ENCODE measurements at places on chromosomes 6 and 20. TPM values are rescaled to one million over a fixed set of nuclear protein-coding genes. Genes with fewer than 3 reads are reported as not detected.

The SMLR1 gene
- total RNA-seq: not detected

- no peaks in the 10 kb centered on the region for H3K36me3 ChIP-seq
- H3K27me3 ChIP-seq: no peaks in the 10 kb centered on the region
- no peaks in the 10 kb centered on the region for H3K4me1 ChIP-seq
- no peak overlapping the region for H3K4me3 ChIP-seq
Measured at GRCh38 chr6:112429226-112429625, 82.1 kb downstream of the RFPL4B start.

DNA sequence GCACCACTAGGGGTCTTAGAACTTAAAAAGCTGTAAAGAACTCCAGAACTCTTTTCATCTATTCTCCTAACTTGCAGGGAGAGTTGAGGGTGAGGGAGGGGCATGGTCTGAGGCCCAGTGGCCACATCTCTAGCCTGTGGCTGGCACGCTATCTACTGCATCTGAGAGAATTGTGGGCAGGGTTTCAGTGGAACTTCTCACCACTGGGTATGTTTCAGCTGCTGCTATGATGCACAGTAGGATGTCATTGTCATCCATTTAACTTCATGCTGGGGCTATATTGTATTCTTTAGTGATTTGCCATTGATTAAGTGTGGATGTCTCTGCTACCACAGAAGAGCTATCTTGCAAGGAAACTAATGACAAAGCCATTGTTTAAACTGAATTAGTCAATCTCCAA lies 4.5 kb downstream of the TMEM14A start:
- no peak overlapping the region for H3K4me3 ChIP-seq
- H3K27me3 ChIP-seq: no peaks in the 10 kb centered on the region
- DNase-seq: no peak
- no peak overlapping the region for H3K27ac ChIP-seq

DNA sequence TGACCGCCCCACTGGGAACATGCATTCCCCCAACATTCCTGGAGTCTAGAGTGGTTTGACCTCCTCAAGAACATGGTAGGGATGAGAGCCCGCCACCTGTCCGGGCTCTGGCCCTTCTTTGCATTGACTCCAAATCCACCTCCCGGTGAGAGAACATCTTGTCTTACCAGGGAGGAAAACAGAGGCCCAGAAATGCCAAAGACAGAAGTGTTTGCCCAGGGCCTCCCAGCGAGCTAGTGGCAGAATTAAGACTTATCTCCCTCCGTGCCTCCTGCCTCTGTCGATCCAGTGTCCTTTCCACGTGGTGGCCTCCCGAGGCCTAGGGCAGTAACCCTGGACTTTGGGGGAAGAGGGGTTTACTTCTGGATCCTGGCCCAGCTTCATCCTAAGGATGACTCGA lies 134.8 kb downstream of the JPH2 start:
- no peak overlapping the region for H3K27ac ChIP-seq
- no peak overlapping the region for H3K4me3 ChIP-seq
- no peaks in the 10 kb centered on the region for H3K27me3 ChIP-seq
- H3K36me3 ChIP-seq: no peaks in the 10 kb centered on the region
- no peak for DNase-seq

The ANGPT4 gene
- total RNA-seq: not detected

The CRIP3 gene
- total RNA-seq: 2.9 TPM

The TCP11 gene
- total RNA-seq: not detected

DNA sequence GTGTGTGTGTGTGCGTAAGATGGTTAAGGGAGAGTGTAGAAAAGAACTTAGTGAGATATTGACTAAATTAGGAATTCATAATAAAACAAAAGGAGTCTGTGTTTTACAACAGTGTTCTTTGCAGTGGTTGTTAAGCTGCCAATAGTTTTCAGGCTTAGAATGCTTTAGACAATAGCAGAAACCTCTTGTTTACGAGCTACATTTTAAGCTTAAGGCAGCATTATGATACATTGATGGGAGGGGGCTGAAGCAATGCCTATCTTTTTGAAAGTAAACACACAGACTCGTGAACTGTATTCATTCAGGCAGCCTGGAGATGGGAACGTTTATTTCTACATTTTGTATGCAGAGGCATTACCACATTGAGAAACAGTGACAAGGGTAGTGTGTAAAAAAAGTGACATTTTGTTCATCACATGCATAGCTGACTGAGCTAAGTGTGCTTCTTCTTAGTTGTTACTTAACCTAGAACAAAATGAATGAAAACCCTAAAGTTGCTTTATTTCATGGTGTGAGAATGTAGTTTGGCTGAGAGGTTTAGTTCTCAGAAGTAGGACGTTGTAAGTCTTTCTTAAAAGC lies 21.2 kb downstream of the CLVS2 start:
- no peak for DNase-seq
- H3K27me3 ChIP-seq: no peaks in the 10 kb centered on the region
- H3K27ac ChIP-seq: no peak overlapping the region
- H3K4me3 ChIP-seq: no peak overlapping the region
- no peaks in the 10 kb centered on the region for H3K4me1 ChIP-seq
- H3K36me3 ChIP-seq: no peaks in the 10 kb centered on the region

DNA sequence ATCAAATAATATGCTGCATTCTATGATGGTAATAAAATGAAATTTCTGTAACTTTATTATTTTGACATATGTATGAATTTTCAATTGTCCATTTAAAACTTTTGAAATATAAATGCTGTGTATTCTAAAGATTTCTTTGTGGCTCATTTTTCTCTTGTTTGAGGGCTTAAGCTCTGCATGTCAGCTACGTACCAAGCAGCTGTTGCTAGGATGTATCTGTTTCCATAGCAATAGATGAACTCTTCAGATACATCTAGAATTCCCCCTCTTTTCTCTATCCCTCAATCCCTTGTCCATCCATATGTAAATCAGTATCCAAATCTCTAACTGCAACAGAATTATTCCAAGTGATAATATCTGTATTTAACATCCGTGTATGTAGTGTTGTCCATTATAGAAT lies 76.5 kb upstream of the OPRM1 start:
- peaks cover 4% of the 10 kb centered on the region for H3K4me1 ChIP-seq
- H3K27me3 ChIP-seq: no peaks in the 10 kb centered on the region
- no peak overlapping the region for H3K27ac ChIP-seq

DNA sequence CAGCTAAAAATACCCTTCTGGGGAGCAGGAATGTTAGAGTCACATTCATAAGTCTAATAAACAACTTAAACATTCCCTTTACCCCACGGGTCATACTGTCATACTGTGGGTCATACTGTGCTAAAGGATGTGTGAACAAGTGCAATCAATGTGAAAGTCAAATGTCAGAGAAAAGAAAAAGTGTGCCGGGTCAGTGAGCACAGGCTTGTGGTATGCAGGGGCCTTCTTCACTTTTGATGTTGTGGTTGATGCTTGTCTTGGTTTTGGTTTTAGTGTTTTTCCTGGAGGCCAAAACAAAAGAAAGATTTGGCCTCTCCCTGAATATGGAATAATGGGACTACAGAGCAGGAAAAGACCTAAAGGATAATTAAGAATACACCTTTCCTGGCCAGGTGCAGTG lies 267.9 kb upstream of the PLN start:
- no peaks in the 10 kb centered on the region for H3K4me1 ChIP-seq
- peaks cover 4% of the 10 kb centered on the region for H3K27me3 ChIP-seq
- no peak overlapping the region for H3K4me3 ChIP-seq
- no peak for DNase-seq
- H3K36me3 ChIP-seq: no peaks in the 10 kb centered on the region
- no peak overlapping the region for H3K27ac ChIP-seq

GRCh38 chr6:5151955-5152401 lies 66.8 kb downstream of the PPP1R3G start:
- no peaks in the 10 kb centered on the region for H3K27me3 ChIP-seq
- no peak overlapping the region for H3K27ac ChIP-seq
- no peak for DNase-seq
- H3K4me1 ChIP-seq: no peaks in the 10 kb centered on the region
- no peak overlapping the region for H3K4me3 ChIP-seq
- H3K36me3 ChIP-seq: no peaks in the 10 kb centered on the region

GRCh38 chr6:41353333-41353732 lies 17.9 kb downstream of the NCR2 start:
- H3K27ac ChIP-seq: no peak overlapping the region
- H3K4me3 ChIP-seq: no peak overlapping the region
- no peaks in the 10 kb centered on the region for H3K36me3 ChIP-seq

The OOEP gene
- total RNA-seq: 0.45 TPM

GRCh38 chr20:32885185-32885584 lies 26.5 kb downstream of the EFCAB8 start:
- no peaks in the 10 kb centered on the region for H3K4me1 ChIP-seq
- H3K27ac ChIP-seq: no peak overlapping the region
- H3K36me3 ChIP-seq: no peaks in the 10 kb centered on the region
- H3K27me3 ChIP-seq: no peaks in the 10 kb centered on the region

GRCh38 chr20:55086421-55086820 lies 611.0 kb downstream of the DOK5 start:
- no peaks in the 10 kb centered on the region for H3K27me3 ChIP-seq
- no peak overlapping the region for H3K27ac ChIP-seq
- no peak for DNase-seq
- no peak overlapping the region for H3K4me3 ChIP-seq
- H3K4me1 ChIP-seq: no peaks in the 10 kb centered on the region

DNA sequence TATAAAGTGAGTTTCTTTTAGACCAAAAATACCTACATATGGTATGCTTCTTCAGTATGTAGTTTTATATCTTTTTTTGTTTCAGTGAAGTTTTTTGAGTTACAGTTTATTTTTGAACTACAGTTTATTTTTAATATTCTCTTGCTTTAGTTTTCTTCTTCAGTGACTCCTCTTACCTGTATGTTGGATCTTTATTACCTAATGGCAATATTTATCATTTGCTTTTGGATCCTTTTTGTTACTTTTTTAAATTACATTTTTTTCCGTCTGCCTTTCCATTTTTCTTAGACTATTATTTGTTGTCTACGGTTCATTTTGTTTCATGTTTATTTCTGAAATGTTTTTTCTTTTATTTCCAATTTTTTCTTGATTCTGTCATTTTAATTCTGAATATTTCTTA lies 71.9 kb downstream of the SMAP1 start:
- DNase-seq: no peak
- no peaks in the 10 kb centered on the region for H3K27me3 ChIP-seq
- H3K36me3 ChIP-seq: peaks cover 55% of the 10 kb centered on the region
- peaks cover 23% of the 10 kb centered on the region for H3K4me1 ChIP-seq
- no peak overlapping the region for H3K27ac ChIP-seq
- no peak overlapping the region for H3K4me3 ChIP-seq

GRCh38 chr20:10672624-10673127 lies 1.1 kb downstream of the JAG1 start:
- no peak overlapping the region for H3K27ac ChIP-seq
- peak overlapping the region; percentile 69 for H3K4me3 ChIP-seq

GRCh38 chr6:31767096-31767645 lies 4.7 kb downstream of the SAPCD1 start:
- peaks cover 13% of the 10 kb centered on the region for H3K36me3 ChIP-seq
- no peak overlapping the region for H3K27ac ChIP-seq
- peaks cover 13% of the 10 kb centered on the region for H3K4me1 ChIP-seq
- H3K27me3 ChIP-seq: no peaks in the 10 kb centered on the region
- H3K4me3 ChIP-seq: no peak overlapping the region
- DNase-seq: no peak

DNA sequence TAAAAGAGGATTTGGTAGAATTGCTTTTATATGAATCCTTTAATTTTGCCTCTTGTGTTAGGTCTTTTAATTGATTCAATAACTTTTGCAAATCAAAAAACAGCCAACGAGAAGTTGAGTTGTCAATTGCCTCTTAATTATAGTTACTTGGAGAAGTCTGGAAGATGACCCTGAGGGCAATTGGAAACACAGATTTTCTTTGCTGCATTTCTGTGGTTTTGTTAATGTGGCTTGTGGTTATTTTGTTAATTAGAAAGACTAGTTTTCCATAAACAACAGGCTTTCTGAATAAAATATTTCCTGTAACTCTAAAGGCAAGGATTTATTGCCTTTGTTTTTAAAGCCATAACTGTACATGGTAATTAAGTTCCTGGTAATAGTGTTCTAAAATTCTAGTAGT lies 513.0 kb downstream of the EPHA7 start:
- no peaks in the 10 kb centered on the region for H3K4me1 ChIP-seq
- no peaks in the 10 kb centered on the region for H3K27me3 ChIP-seq
- H3K27ac ChIP-seq: no peak overlapping the region
- DNase-seq: no peak
- no peaks in the 10 kb centered on the region for H3K36me3 ChIP-seq
- no peak overlapping the region for H3K4me3 ChIP-seq

DNA sequence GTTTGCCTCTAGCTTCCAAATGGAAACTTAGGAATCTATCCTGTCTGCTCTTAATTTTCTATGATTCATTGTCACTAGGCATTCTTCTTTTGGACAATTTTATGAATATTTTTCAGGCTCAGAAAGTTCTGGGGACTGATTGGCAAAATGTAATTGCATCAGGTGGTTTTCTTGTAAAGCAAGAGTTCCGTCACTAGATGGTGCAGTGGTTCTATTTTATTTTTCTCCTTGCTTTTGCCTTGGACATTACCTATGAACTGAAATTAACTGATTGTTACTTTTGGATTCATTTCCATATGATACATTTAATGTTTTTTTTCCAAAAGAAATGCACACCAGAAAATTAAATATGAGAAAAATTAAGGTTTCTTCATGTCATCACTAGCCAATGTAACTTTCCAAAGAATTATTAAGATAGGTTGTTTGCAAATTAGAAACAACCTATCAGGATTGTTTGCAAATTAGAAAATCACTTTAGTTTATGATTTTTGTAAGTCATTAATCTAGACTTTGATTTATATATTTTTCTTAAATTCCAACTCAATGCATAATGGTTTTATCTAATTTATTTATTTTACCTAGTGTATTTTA lies 48.0 kb downstream of the TMEM170B start:
- no peak for DNase-seq
- H3K27me3 ChIP-seq: peaks cover 10% of the 10 kb centered on the region
- H3K36me3 ChIP-seq: no peaks in the 10 kb centered on the region
- H3K4me1 ChIP-seq: no peaks in the 10 kb centered on the region

DNA sequence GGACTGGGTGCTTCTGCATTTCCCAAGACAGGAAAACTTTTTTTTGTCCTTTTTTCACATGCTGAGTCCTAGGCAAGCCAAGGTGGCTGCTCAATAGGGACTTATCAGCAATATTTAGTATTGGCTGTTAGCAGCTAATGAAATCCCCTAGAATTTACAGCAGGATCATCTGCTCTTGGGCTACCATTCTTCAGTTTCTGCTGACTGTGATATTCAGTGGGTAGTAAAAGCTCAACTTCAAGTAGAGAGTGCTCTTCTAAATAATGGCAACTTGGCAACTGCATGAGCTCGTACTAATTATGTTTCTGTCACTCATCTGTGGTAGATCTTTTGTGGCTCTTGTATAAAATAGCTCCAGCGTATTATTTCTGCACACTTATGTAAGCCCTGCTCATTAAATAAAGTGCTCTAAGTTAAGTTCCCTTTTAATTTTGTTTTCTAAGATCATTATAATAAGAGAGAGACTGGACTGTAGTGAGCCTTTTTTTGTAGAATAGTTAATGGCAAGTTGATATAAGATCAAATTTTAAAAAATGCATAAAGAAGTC lies 110.3 kb downstream of the SLC35F1 start:
- DNase-seq: no peak
- no peak overlapping the region for H3K27ac ChIP-seq
- no peaks in the 10 kb centered on the region for H3K4me1 ChIP-seq
- H3K27me3 ChIP-seq: no peaks in the 10 kb centered on the region

GRCh38 chr6:20220359-20220758 lies 8.1 kb upstream of the MBOAT1 start:
- H3K36me3 ChIP-seq: no peaks in the 10 kb centered on the region
- H3K27me3 ChIP-seq: no peaks in the 10 kb centered on the region
- H3K4me3 ChIP-seq: no peak overlapping the region
- H3K27ac ChIP-seq: no peak overlapping the region
- H3K4me1 ChIP-seq: no peaks in the 10 kb centered on the region

The ZNF311 gene
- total RNA-seq: 0.99 TPM

The MDC1 gene
- total RNA-seq: 88.7 TPM
